Calu3 (cell line): ENCODE measurements at places on chromosomes 5 and 9.
A peak's percentile ranks its signal among the peaks of the same experiment; 100 is the strongest.

DNA sequence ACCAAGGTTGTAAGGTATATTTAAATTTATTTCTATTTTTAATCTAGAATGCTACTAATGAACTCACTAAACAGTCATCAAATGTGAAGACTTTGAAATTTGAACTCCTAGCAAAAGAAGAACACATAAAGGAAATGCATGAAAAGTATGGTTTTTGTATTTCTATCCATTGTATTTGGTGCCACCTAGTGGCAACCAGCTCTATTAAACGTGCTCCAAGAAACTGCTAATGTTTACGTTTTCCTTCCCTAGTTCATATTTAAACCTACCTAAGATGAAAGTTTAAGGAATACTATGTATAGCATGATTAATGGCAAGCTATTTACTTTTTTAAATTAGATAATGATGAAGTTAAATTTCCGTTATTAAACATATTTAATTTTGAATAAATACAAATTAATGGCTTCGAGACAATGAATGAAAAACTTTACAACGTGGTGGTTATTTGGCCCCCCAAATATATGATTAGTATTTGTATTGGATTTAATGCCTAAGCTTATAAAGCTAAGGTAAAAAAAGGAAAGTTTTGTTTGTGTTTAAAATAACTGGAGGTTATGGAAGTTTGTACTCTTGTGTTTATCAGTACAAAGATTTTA, 115.9 kb upstream of the SH3GL2 start:
- DNase-seq: peak; percentile 28

DNA sequence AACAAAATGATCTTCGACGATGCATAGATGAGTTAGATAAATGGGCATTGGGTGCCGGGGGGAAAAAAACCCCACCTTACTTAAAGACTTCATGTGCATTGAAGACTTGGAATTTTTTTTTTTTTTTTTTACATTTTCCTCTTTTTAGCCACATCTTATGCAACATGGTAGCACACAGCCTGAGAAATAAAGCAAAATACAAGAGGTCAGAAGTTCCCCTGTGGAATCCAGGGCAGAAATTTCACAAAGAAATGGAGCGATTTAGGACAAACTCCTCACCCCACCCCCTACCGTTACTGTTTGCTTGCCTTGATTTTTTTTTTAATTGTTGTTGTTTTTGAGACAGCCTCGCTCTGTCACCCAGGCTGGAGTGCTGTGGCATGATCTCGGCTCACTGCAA, 153.2 kb downstream of the GOLPH3 start:
- DNase-seq: no peak

DNA sequence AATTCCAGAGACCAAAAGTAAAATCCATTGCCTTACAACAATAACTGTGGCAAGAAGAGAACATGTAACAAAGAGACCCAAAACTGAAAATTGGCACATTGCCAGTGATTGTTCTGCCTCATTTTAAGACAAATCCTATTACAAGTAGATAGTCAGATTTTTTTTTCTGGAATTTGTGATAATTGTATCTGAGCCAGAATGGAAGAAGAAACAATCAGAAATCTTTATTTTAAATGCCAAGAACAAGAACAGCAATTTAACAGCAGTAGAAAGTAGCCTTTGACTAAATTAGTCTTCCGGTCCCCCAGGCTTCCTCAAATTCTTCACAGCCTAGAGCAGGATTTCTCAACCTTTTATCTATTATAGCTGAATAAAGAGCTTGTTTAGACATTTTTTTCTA, 106.7 kb upstream of the PTPN3 start:
- no peak for DNase-seq

- DNase-seq: no peak
Measured at GRCh38 chr9:84002344-84002743, 21.7 kb downstream of the RMI1 start.

DNA sequence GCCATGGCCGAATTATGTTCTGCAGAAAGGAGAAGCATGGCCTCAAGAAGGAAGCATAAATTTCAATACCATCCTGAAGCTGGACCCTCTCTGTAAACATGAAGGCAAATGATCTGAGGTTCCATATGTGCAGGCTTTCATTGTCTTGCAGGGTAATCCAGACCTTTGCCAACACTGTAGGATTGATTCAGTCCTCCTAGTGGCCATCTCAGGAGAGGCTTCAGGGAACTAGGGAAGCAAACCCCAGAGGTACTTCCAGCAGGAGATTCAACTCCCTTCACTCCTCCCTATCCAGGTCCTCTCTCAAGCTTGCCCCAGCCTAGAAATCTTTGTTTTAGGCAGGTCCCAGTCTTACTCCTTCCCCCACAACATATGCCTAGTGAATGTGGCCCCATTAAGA, 99.3 kb upstream of the HCN1 start:
- no peak for DNase-seq

GRCh38 chr9:115980502-115980901, 173.1 kb upstream of the PAPPA start:
- no peak for DNase-seq

DNA sequence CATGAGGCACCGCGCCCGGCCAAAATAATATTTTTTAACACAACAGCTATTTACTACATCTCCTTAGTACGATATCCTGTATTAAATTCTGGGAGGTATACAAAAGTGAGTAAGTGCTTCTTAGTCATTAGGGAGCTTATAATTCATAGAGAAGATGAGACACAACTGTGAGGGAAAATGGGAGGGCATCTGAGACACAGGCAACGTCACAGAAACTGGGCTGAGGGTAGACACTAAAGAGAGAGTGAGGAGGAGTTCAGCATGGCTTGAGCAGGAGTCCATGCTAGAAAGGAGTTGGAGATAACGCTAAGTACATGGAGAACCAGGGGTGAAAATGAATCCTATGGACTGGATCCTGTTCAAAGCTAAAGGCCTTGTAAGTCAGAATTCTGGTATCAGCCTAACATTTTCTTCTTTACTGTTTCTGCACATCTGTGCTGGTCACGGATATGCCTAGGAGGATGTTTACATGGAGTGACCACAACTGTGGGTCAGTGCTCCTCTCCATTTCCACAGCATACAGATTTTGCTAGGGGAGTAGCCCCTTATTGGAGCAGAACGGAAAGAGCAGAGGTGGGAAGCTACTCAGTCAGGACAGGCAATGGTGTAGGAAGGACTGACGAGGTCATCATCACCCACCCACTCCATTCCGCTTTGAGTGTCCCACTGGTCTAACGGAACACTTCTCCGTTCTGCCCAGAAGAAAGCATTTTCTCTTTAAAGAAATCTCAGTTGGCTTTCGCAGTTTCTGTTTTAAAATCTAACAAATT, 310.4 kb upstream of the EFNA5 start:
- DNase-seq: no peak

DNA sequence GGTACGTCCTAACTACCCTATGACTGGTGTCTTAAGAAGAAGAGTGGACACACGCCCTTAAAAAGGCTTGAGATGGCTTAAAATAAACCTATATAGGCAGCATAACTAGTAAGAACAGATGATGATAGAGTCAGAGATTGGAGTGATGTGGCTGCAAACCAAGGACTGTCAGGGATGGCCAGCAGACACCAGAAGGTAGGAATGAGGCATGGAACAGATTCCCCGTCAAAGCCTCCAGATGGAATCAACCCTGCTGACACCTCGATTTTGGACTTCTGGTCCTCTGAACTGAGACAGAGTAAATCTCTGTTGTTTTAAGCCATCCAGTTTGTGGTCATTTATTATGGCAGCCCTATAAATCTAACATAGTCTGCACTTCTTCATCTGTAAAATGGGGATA, 7.4 kb downstream of the TMOD1 start:
- no peak for DNase-seq

GRCh38 chr5:1047332-1047965, 38.8 kb downstream of the NKD2 start:
- DNase-seq: no peak

DNA sequence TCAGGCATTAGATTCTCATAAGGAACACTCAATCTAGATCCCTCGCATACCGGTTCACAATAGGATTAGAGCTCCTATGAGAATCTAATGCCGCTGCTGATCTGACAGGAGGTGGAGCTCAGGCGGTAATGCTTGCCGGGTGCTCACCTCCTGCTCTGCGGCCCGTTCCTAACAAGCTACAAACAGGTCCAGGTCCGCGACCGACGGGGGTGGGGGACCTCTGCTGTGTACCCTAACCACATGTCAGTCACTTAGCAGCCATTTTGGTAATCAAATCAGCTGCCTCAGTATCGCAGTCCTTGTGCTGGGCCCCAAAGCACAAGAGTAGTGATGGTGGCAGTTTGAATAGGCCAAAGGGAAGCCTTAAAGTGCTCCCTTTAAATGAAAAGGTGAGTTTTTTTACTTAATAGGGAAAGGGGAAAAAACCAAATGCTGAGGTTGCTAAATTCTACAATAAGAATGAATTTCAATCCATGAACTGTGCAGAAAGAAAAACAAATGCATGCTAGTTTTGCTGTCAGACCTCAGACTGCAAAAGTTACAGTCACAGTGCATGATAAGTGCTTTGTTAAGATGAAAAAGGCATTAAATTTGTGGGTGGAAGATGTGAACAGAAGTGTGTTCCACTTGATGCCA, 67.0 kb upstream of the TNPO1 start:
- no peak for DNase-seq

- no peak for DNase-seq
Measured at GRCh38 chr5:107764976-107765804, 94.5 kb upstream of the EFNA5 start.

- no peak for DNase-seq
Measured at GRCh38 chr5:102910240-102911226, 155.4 kb downstream of the PAM start.

DNA sequence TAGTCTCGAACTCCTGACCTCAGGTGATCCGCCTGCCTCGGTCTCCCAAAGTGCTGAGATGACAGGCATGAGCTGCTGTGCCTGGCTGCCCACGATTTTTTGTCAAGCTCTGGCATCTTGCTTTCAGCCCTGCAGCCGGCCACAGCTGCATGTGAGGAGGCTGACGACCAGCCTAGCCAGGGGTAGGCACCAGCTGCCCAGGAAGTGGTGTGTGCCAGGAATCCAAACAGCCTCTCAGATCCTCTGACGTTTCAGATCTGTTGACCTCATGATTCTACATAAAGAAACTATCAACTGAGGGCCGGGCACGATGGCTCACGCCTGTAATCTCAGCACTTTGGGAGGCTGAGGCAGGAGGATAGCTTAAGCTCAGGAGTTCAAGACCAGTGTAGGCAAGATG, 19.0 kb downstream of the DYNC2I2 start:
- DNase-seq: no peak

DNA sequence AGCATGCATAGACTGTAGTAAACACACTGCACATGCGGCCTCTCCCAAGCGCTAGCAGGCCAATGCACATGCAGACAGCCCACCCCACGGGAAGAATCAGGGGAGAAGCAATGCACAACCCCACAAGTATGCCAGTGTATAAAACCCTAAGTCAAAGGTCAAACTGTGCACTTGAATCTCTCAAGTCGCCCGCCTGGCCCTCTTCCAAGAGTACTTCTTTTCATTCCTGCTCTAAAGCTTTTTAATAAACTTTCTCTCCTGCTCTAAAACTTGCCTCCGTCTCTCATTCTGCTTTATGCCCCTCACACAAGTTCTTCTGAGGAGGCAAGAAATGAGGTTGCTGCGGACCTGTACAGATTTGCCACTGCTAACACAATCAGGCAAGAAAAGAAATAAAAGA, 50.4 kb downstream of the PTPDC1 start:
- no peak for DNase-seq

GRCh38 chr5:180844858-180845257, 16.2 kb downstream of the ZFP62 start:
- no peak for DNase-seq

- DNase-seq: peak; percentile 7
Measured at GRCh38 chr5:54457094-54457862, 1.8 kb downstream of the HSPB3 start.

DNA sequence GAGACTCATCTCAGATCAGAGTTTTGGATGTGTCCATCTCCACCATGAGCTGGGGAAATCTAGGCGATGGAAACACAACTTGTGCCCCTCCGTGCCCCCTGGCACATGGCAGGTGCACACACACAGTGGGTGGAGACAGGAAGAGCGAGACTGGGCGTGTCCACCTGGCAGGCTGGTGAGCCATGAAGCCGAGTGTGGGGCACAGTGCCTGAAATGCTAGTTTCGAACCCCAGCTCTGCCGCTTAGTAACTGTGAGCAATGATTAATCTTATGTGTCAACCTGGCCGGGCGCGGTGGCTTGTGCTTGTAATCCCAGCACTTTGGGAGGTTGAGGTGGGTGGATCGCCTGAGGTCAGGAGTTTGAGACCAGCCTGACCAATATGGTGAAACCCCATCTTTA, 80.8 kb upstream of the RNU6ATAC start:
- no peak for DNase-seq

DNA sequence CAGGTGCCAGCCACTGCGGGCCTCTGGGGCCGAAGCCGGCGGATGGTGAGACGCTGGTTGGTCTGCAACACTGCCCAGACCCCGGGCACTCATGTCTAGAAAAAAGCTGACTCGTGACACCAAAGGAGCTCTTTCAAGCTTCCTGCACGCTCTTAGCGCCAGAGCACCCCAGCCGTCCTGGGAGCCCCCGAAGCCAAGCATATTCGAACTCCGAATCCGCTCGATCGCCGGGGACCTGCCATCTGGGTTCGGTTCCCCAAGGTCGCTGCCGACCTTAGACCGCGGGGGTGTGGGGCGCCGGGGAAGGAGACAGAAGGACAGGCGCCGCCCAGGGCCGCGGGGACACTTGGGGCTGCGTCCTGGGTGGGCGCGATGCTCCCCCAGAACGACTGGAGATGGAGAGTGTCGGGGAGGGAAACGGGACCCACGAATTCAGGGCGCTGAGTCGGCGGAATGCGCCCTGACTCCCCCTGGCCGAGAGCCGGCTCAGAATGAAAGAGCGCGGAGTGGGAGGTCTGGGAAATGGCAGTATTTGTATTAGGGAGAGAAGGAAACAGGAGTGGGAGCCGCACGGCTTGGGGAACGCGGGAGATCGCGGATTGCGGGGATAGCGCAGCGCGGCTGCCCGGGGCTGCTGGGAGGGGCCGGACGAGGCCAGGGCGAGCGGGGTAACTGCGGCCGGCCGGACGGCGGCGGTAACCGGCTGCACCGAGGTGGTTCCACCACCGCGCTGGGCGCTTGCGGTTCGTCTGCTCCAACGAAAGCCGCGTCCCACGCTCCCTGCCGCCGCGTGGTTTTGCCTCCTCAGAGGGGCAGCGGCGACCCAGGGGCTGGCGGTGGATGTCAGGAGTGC, 20.1 kb upstream of the MARCHF6 start:
- peak; percentile 59 for DNase-seq

GRCh38 chr5:115859378-115859777, 17.6 kb downstream of the AP3S1 start:
- no peak for DNase-seq

DNA sequence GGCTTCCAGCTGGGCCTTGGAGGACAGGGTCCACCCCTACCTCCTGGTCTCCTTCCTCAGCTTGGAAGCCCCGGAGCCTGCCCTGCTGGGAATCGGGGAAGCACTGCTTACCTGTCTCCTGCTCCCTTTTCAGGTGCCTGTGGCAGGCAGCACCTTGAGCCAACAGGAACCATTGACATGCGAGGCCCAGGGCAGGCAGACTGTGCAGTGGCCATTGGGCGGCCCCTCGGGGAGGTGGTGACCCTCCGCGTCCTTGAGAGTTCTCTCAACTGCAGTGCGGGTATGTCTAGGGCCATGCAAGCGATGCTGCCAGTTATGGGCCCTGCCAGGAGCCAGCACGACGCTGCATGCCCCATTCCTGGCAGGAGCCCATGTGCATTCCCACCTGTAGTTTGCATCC, 3.8 kb upstream of the CACFD1 start:
- DNase-seq: no peak

GRCh38 chr5:86175224-86175623, 442.5 kb upstream of the COX7C start:
- peak; percentile 45 for DNase-seq
